ENCODE measurements at places on chromosomes 7 and 10. TPM values are rescaled to one million over a fixed set of nuclear protein-coding genes. Genes with fewer than 3 reads are reported as not detected.

DNA sequence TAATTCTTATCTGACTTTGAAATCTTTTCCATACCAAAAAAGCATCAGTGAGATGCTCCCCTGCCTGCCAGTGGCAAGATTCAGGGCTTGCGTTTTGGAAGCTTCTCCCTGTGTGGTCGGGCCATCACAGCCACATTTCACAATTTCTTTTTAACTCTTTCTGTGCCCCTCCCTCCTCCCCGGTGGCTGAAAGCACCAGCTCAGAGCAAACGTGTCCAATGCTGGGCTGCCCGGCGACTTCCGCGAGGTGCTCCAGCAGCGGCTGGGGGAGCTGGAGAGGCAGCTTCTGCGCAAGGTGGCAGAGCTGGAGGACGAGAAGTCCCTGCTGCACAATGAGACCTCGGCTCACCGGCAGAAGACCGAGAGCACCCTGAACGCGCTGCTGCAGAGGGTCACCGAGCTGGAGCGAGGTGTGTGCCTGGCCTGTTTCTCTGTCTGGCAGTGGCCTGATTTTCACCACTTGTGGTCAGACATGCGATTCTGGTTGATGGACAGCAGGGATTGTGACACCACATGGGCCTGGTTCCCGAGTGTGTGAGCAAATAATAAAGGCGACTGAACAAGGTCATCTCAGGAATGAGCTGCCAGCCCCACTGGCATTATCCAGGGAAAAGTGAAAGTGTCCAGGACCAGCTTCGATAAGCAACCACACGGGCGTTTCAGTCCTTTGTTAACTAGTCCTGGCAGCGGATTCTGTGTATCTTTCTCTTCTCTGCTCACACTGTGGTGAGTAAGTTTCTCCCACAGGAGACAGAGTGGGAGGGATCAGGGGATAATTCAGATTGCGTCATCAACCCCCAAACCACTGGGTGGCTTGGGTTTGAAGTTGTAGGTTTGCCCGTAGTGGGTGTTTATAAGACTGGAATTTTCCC, 2.6 kb downstream of the NPTX2 start:
- no peaks in the 10 kb centered on the region for H3K36me3 ChIP-seq
- DNase-seq: peak; percentile 69
- no peak overlapping the region for H3K27ac ChIP-seq

DNA sequence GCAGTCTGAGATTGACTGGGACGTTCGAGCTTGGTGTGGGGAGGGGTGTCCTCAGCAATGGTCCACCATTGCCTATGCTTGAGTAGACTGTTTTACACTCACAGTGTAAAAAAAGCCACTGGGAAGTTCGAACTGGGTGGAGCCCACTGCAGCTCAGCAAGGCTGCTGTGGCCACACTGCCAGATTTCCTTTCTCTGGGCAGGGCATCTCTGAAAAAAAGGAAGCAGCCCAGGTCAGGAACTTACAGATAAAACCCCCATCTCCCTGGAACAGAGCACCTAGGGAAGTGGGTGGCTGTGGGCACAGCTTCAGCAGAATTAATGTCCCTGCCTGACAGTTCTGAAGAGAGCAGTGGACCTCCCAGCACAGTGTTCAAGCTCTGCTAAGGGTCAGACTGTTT, 80.3 kb downstream of the BICC1 start:
- no peak for DNase-seq
- H3K27me3 ChIP-seq: no peaks in the 10 kb centered on the region
- no peak overlapping the region for H3K27ac ChIP-seq
- peaks cover 11% of the 10 kb centered on the region for H3K4me1 ChIP-seq
- no peak overlapping the region for H3K4me3 ChIP-seq

GRCh38 chr10:94200146-94200837, 162.4 kb downstream of the NOC3L start:
- H3K27ac ChIP-seq: no peak overlapping the region
- DNase-seq: no peak
- no peaks in the 10 kb centered on the region for H3K4me1 ChIP-seq
- H3K36me3 ChIP-seq: no peaks in the 10 kb centered on the region

Gene OR6B1
- total RNA-seq: not detected

Gene HNRNPA2B1
- 412 TPM for total RNA-seq

Gene IRF5
- total RNA-seq: 2.9 TPM

Gene HOXA11
- total RNA-seq: not detected

Gene AGR3
- total RNA-seq: not detected

Data from HepG2 (cell line).